ENCODE measurements at places on chromosomes 1 and 21.
A peak's percentile ranks its signal among the peaks of the same experiment; 100 is the strongest.

DNA sequence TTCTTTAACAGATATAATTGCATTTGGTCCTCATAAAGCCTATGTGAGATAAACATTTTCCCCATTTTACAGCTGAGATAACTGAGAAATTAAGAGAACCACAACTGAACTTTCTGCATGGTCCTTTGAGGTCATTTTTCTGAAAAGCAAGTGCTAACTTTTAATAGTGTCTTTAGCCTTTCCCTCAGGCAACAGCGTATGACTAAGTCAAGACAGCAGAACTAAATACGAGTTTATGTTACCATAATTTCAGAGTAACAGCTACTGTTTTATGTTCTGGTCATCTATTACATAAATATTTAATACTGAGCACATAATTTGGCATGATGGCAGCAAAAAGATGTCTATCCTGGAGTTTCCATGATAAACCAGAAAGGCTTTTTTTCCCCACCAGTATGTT, 95.6 kb downstream of the OLFML2B start:
- no peak for DNase-seq

GRCh38 chr1:29785554-29785953, 549.2 kb downstream of the PTPRU start:
- no peak for DNase-seq

- no peak for DNase-seq
Measured at GRCh38 chr1:100306735-100307313, 40.8 kb downstream of the RTCA start.

GRCh38 chr1:57678138-57678537, 254.3 kb upstream of the DAB1 start:
- DNase-seq, result no peak

- DNase-seq, result no peak
Measured at GRCh38 chr1:15331180-15331579, 78.5 kb upstream of the EFHD2 start.

DNA sequence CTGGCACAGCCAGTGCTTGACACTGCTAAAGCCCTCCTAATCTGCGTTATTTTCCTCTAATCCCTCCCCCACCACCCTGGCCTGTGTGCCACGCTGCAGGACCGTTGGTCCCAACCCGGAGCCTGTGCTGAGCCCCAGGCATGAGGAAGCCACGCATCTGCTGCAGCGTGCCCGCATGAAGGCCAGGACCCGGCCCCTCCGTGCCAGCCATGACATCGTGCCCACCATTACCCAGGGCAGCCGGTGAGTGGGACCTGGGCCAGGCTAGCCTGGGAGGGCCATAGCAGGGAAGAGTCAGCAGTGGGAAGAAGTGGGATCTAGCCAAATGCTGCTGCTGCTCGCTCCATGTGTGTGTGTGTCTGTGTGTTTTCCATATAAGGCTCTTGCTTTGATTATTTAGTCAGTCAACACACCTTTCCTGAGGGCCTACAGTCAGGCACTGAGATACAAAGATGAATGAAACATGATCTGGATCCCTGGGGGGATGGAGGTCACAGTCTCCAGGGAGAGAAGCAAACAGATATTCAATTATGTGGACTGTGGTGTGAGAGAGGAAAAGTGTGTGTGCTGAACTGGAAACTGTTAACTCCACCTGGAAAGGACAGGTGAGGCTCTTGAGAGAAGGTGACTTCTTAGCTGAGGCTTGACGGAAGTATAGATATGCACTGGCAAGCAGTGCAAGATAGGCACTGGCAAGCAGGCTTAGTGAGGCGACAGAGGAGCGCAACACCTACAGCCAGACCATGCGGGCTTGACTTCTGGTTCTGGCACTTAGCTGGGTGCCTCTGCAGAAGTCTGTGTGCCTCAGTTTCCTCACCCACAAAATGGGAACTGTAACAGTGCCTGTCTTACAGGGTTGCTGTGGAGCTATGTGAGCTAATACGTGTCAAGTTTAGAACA, 15.9 kb downstream of the KIAA1614 start:
- DNase-seq, result peak; percentile 83

GRCh38 chr1:86389307-86389706, 6.8 kb downstream of the ODF2L start:
- no peak for DNase-seq

GRCh38 chr21:36034211-36034913, 26.0 kb downstream of the SETD4 start:
- DNase-seq, result no peak

- no peak for DNase-seq
Measured at GRCh38 chr1:32636914-32637645, 13.3 kb downstream of the ZBTB8OS start.

- no peak for DNase-seq
Measured at GRCh38 chr1:155223047-155223446, 14.6 kb downstream of the MTX1 start.

- no peak for DNase-seq
Measured at GRCh38 chr1:17510138-17510537, 29.4 kb upstream of the ARHGEF10L start.

DNA sequence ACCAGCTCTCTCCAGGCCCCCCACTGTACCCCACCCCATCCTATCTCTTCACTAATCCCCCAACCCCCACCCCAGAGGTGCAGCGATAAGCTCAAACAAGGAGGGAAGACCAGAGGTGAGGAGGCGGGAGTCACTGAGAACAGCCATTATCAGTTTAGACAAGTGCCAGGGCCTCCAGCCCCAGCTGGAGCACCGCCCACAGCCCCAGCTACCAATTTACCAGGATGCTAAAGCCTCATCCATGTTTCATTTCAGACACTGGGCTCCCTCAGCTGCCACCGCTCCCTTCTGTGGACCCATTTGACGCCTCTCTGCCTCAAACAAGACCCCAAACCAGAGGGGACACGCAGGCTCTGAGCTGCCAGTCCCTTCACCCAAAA, 80.6 kb downstream of the DISP3 start:
- DNase-seq, result no peak

- DNase-seq, result no peak
Measured at GRCh38 chr1:145951526-145951925, 6.3 kb downstream of the LIX1L start.

DNA sequence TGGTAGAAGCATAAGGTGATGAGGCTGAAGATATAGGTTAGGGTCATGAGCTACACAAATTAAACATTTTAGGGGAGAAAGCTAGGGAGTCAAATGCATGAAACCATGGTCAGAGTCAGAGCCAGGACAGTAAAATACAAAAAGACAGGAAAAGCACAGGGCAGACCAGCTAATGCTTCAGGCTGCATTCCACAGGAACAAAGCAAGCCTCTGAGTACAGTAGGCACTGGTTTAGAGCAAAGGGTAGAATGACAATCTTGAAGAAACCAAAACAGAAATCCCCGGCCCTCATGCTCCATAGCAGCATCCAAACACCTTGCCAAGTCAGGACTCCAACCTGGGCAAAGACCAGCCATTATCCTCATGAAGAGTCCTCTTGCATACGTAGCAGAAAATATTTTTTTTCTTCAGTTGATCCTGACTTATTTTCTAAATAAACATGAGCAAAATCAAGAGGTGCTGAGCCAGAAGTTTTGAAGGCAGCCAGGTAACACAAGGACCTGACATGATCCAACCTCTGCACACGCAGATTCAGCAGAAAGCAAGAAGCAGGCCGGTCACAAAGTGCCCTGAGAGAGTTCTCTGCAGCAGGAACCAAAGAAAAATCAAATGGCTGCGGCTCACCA, 273.1 kb downstream of the TTLL7 start:
- no peak for DNase-seq

Data from NCI-H446 treated with DMSO at 0.1 percent for 48 hours (cell line).